ENCODE measurements at places on chromosomes 12 and 14.
A peak's percentile ranks its signal among the peaks of the same experiment; 100 is the strongest.

GRCh38 chr14:37213016-37213415 is 15.3 kb downstream of the MIPOL1 start:
- DNase-seq, result no peak

- no peak for DNase-seq
These were observed 211.8 kb downstream of the PCNX1 start for GRCh38 chr14:71119075-71119474.

DNA sequence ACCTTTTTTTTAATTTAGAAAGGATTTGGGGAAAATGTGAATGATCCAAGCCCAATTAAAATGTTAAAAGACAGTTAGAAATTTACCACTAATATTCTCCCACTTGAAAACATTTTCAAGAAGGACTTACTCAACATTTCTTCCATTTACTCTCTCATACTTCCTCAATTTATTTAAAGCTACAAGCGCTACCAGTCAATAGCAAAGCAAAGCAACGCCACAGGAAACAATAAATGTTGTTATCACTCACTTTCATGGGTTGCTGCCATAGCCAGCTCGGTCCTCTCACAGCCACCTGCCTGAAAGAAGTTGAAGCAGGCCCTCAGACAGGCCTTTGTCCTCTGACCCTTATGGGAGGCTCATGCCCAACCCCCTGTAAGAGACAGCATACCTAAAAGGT is 6.0 kb upstream of the SOS2 start:
- DNase-seq, result no peak

DNA sequence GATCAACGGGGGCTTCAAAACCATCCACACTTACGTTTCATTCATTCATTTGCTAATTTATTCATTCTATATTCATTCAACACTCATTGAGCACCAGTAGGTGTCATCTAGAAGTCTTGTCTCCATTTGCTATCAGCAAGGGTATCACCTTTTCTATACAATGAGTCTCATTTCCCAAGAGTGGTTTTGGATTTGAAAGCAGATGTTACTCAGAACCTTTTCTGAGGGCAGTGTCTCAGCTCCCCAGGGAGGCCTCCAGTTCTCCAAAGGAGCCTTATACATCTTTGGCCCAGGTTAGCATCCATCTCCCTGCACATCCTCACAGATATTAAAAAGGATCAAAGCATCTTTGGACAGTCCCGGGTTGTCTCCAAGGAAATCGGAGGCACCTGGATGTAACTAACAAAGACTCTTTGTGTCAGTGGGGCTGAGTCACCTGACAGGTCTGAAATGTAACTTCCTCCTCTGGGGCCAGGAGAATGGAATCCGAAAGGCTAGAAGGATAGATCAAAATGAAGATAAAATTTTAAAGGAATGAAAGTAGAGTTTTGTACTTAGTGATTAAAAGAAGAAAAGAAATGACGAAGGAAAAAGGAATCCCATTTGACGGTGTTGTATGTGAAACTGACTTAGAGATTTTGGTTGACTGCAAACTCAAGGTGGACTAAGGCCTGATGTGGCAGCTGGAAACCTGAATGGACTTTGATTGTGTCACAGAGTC is 103.0 kb downstream of the VCPKMT start:
- DNase-seq, result no peak

DNA sequence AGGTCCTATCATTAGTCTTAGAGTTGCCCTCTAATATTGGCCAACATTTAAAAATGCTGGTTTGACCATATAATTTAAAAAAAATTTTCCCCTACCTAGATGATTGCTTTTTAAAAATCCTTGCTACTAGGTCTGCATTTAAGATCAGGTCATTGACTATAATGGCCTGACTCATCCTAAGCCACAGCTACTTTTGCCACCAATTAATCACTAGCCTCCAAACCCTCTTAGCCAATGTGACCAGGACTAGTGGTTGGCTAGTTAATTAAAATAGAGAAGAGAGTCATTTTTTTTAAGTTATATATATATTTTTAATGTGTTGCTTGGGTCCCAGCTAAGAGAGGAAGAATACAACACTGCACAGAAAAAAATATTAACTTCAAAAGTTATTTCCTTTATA is 57.5 kb downstream of the SOS2 start:
- DNase-seq, result peak; percentile 51

GRCh38 chr12:102948941-102949352 is 8.5 kb upstream of the ASCL1 start:
- DNase-seq, result peak; percentile 53

GRCh38 chr12:108888031-108888430 is 8.1 kb downstream of the DAO start:
- DNase-seq, result no peak

DNA sequence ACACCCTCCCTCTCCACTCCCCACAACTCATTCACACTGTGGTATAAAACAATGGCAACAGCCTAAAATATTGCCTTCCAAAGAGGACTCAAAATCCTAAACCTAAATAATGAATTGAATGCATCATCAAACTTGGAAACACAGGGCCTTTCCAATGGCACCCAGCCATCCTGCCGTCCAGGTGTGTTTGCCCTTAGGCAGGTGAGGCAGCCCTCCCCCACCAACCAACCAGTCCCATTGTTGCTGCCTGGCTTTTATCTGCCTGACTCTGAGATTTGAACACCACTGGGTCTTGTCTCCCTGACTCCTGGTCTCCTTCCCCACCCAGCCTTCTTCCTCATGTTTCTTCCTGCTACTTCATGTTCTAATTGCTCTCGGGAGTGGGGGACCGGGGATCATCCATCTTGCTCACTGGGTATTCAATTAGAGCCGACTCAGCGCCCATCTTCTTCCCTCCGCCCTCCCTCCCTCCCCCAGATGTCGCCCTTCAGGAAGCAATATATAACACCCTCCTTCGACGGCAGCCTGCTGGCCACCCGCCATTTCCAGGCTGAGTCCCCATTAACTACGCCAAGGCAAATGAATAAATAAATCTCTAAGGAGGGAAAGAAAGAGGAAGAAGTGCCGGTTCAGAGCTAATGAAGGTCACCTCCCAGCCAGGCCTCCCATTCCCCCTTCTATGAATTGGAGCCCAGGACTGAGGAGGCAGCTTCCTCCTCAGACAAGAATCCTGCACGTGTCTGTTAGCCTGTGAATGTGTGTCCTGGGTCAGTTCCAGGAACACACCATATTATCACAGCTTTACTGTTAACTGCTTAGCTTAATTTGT is 36.3 kb upstream of the NTF3 start:
- DNase-seq, result no peak

DNA sequence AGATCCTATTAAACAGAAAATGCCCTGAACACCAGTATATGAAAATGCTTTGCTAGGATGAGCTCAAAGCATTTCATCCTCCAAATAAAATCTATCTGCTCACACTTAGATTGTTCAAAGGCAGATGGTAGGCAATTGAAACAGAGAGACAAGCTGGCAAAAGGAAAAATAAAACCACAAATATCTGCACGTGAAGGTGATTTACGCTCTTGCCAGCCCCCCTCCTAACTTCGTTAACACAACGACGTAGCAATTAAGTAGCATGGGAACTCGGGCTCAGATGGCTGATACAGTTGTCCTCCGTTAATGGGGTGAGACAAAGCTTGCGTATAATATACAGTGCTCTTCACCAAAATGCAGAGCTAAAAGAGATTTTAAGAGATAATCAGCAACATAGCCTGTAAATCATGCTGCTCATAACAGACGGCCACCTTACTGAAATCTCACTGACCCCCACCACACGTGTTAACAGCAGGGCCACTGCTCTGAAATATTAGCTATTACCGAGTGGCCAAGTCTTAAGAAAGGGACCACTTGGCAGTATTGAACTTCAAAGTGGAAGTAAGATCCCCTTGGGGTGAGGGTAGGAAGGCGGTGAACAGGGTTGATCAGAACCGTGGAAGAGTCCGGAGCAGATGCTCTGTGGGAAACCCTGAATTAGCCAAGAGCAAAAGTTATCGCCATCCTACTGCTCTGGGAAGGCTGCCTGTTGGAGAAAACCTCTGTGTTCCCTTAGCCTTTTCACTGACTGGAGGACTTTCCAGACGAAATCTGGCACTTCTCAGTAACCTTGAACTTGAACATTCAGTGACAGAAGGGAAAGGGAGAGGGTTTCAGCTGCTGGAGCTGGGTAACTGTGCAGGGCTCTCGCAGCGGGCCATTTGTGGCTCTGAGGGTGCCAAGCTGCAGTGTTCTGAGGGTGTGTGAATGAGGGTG is 23.1 kb downstream of the ETV6 start:
- DNase-seq, result no peak

DNA sequence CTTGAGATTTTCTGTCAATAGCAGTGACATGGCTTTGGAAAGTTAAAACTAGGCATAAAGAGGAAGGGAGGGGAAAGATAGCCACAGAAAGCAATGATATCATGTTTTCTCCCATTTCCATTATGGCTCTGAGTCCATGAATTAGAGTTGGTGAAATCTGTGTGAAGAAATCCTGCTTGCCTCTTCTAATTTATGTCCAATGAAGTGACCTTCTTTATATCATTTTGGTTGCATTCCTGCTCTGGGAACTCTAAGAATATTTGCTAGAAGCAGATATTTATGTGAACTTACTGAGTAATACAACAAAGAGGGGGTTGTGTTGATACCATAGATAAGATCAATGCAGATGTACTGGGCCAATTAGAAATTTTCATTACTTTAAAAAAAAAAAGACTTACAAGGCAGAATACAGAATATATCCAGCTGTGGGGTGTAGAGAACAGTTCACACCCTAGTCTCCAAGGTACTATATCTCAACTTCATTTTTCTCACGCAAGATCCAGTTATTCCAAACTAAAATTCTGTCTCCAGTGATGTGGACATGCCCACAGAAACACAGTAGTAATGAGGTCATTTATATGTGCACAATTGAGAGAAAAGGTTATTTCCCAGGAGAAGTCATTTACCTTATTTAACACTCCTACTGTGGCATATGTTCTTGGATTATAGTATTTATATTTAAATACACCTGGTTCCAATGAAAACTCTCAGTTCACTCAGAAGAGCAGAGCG is 51.5 kb upstream of the KCNJ8 start:
- no peak for DNase-seq

DNA sequence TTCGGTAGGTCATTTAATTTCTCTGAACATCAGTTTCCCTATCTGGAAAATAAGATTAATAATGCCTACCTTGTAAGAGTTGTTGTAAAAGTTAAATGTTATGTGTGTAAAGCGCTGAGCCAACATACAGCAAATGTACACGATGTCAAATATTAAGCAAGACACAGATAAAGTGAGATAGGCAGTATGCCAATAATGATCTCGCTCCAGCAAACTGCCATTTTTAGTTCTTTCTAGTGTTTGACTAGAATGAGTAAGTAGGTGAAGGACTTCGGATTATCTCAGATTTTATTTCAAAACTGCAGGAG is 840 bp downstream of the DHRS7 start:
- DNase-seq, result no peak

- DNase-seq, result no peak
These were observed 625.5 kb downstream of the DIO2 start for GRCh38 chr14:79585845-79586244.

GRCh38 chr12:115752156-115752555 is 525.3 kb downstream of the MED13L start:
- DNase-seq, result peak; percentile 5

- DNase-seq, result no peak
These were observed 56.0 kb upstream of the ACSS3 start for GRCh38 chr12:81021834-81022233.

DNA sequence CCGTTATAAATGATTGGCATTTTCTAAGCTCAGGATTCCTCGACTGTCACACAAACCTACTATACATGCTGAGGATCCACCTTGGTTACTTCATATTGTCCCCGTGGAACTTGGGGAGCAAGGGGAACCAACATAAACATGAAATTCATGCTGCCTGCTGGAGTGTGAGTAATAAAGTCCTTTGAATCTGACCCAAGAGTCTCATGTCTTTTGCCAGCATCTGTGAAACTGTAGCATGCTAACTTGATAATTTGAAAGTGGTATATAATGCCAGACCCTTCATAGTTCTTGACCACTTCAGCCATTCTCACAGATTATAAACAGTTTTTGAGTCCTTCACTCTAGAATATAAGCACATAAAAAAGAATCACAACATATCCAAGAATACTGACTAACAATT is 17.1 kb downstream of the SLC35F4 start:
- DNase-seq, result no peak

GRCh38 chr12:39915249-39915648 is 190.6 kb downstream of the SLC2A13 start:
- no peak for DNase-seq
